ENCODE measurements at places on chromosomes 4 and X. TPM values are rescaled to one million over a fixed set of nuclear protein-coding genes. Genes with fewer than 3 reads are reported as not detected.

CPZ gene
- 5.3 TPM for total RNA-seq

HS3ST1 gene
- 3.9 TPM for total RNA-seq

FGF16 gene
- total RNA-seq = 0.38 TPM

DNA sequence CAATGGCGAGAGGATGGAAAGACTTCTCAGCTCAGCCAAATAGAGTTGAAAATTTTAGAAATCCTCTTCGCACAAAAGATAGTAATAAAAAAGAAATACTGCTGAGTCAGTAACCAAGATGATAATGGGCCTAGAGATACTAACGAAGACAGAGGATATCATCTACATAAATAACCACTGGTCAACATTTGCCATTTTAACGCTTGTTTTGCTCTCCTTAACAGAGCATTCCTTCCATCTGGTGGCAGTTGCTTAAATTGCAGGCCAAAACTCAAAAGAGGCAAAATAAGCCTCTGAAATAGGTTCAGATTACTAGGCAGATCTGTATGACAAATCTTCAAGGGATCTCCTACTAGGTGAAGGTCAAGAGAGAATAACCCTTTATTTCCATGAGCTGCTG, 51.7 kb upstream of the MCF2 start:
- DNase-seq = no peak
